ENCODE measurements at places on chromosomes 16 and 17. TPM values are rescaled to one million over a fixed set of nuclear protein-coding genes. Genes with fewer than 3 reads are reported as not detected.

GRCh38 chr16:55035956-55036355 is 105.3 kb downstream of the IRX5 start:
- no peak for DNase-seq

GRCh38 chr16:20910781-20911321 is 10.3 kb downstream of the LYRM1 start:
- no peak for DNase-seq

- no peak for DNase-seq
Measured at GRCh38 chr16:81585785-81586184, 141.2 kb downstream of the CMIP start.

DNA sequence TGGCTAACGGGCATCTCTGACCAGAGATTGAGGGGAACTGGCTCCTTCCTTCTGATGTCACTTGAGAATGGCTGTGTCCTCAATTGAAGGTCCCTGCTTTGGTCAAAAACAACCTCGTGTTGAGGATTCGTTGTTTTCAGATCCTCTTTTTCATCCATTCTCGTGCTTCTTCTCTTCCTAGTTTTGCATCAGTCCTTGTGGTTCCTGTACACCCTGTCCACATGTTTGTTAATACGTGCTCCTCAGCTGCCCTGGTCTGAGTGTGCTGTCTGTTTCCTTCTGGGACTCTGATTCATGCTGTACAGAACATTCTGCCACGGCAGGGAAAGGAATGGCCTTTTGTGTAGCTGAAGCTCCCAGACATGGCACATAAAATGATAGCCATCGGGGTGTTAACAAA is 863.2 kb upstream of the GOT2 start:
- no peak for DNase-seq

DNA sequence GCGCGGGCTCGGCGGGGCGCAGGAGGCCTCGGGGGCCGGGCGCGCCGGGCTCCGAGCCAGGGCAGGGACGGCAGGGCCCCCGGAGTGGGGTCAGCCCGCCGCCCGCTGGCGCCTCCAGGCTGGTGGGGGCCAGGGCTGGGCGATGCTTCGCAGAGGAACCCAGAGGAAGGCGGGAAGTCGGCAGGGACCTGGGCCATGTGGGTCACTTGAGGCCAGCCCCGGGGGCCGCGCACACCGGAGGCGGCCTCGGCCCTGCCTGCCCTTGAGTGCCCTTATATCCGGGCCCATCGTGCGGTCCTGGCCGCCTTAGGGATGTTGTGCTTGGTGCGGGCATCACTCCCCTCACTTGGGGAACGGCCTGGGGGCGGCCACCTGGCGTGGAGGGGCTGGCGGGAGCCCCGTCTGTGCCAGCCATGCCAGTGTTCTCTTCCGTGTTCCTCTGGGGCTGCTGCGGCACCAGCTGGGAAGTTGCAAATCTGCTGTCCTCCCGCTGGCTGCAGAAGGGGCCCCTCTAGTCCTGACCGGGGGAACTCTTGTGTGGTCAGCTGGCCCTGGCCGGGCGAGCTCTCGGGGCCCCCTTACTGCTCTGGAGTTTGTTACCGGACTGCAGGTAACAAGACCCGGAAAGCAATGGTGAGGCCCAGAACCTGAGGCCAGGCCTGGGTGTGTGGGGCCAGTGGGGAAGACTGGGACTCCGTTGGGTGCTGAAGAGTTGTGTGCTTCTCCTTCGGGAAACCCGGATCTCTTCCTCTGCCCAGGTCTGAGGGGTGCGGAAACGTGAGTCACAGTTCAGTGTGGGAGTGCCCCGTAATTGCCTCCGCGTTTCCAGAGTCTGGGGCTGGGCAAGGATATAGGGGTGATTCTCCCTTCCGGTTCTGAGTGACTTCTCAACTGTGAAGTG is 849 bp downstream of the CAPN15 start:
- peak; percentile 22 for DNase-seq

GRCh38 chr16:27318392-27319256 is 4.8 kb downstream of the IL4R start:
- peak; percentile 58 for DNase-seq

DNA sequence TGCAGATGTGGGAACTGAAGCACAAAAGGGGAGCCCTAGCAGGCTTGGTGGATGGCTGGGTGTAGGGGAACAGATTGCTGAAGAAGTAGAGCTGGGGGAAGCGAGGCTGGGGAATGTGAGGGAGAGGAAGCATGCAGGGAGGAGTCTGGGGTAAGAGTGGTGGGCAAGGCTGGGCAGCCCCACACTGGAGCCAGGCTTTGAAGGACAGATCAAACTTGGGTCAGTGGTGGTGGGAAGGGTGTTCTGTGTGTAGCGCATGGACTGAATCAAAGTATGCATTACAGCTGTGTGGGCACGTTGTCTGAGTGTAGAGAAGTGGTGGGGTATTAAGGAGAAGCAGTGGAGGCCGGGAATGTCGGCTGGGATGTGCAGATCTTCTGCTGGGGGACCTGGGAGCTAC is 116.0 kb downstream of the CYLD start:
- DNase-seq: no peak

- DNase-seq: no peak
Measured at GRCh38 chr17:76019833-76020467, 7.2 kb downstream of the EVPL start.

GRCh38 chr16:11401161-11402050 is 56.1 kb downstream of the RMI2 start:
- no peak for DNase-seq

- peak; percentile 58 for DNase-seq
Measured at GRCh38 chr17:58447039-58447975, 30.0 kb upstream of the RNF43 start.

GRCh38 chr16:86732621-86733295 is 154.4 kb downstream of the FOXL1 start:
- DNase-seq: no peak

- peak; percentile 6 for DNase-seq
Measured at GRCh38 chr17:55735731-55736405, 13.2 kb upstream of the TMEM100 start.

GRCh38 chr17:67378454-67379250 is 1.6 kb downstream of the PITPNC1 start:
- DNase-seq: peak; percentile 77

GRCh38 chr16:17362183-17362582 is 108.6 kb downstream of the XYLT1 start:
- DNase-seq: no peak

DNA sequence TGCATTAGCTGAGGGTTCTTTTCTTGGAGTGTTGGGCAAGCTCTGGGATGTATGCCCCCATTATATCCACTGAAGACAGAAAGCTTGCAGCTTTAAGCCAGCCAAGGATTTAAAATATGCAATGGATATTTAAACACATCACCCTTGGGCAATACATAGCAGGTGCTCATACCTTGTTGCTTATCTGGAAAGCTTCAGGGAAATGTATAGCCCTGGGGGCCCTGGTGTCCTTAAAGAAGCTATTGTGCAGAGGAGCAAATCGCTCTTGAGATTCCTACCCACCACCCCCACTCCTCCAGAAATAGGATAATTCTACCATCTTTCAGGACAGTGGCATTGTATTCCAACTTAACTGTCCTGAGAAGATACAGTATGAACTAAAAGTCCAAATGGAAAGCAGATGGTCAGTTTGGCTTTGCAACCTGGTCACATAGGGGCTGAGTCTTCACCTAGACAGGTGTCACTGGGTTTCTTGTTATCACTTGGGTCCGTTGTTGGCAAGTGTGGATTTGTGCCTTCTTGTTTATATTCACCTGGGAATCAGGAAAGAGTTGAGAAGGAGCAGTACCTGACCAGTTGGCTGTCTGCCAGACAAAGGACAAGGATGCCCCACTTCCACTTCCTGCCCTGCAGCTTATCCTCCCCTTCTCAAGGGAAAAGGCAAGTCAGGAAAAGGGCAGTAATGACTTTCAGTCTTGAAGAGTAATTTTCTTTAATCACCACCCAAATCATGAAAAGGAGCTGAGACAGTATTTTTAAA is 3.4 kb downstream of the ANKRD40CL start:
- no peak for DNase-seq

DNA sequence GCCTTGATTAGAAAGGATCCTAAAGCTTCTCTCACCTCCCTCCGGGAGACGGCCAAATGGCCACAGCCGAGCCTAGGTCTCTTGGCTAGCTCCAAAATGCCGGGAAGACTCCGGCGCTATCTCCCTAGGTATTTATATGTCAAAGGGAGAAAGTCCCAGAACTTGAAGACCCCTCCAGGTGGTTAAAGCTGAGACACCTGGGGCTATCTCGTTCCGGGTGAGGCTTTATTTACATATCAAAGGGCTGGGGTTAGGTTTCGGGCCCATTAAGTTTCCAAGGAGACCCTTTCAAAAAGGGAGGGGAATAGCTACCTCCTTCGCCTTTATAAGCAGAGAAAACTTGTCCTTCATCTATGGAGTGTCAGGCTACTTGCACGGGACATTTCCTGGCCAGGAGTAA is 70.9 kb upstream of the KIFC3 start:
- no peak for DNase-seq

- DNase-seq: no peak
Measured at GRCh38 chr16:48919791-48920190, 309.8 kb upstream of the N4BP1 start.

DNA sequence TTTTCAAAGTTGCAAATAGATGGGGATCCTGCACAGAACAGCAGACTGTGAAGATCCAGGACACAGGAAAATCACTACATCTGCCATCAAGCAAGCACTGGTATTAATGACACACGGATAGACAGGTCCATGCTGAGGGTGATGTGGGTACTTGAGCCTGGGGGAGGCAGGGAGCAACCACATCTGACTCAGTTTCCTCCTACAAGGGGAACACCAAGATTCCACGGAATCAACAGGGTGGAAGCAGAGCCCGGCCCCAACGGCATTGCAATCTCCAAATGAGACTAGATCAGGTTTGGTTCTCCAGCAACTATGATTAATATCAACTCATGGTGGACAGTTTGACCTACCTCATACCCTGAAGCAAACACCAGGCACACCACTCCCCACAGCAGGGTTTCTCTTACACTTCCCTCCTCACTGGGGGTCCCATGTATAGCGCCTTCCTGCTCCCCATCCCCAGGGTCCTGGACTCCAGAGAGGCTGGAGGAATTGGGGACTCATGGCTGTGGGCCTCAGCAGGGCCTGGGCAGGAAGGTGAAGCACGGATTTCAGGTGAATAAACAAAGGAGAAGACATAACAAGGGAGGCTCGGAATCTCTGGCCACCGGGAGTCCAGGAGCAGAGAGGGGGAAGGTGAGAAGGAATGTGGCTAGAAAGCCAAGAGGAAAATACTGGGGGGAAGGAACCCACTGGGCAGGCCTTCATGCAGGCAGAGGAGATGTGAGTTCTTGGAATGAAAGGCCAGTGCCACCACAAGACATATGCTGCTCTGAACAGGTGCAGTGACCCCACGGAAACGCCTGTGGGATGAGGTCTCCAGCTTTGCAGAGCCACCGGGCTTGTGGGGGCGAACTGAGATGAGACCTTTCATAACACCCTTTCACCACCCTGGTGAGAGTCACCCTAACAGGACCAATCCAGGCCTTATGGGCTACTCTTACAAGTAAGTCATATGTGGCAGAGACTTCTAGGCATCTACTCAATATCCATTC is 29.5 kb upstream of the PIK3R6 start:
- no peak for DNase-seq

Gene PLLP
- 0.26 TPM for total RNA-seq

Gene SOCS1
- 161 TPM for total RNA-seq

Gene NHERF1
- 153 TPM for total RNA-seq

Gene KRTAP4-6
- not detected for total RNA-seq

Gene MYO15A
- 0.34 TPM for total RNA-seq

Gene FOXJ1
- total RNA-seq: not detected

Gene PLK1
- 54.7 TPM for total RNA-seq

Gene CCL3
- 1,244 TPM for total RNA-seq

Gene FBF1
- 20.0 TPM for total RNA-seq

Gene GJC1
- 5.7 TPM for total RNA-seq

All from activated T-helper 1 cell treated with anti-CD3 and anti-CD28 coated beads, Interleukin-12 subunit alpha, Interleukin-12 subunit beta, Interleukin-2, Interleukin-4 antibody, amounts not matched to agents 30 ng/mL and 10 ng/mL and 1 ng/mL, durations not matched to agents 14 hours and 24 hours and 36 hours (primary cell).